ENCODE measurements at places on chromosomes 7 and 10. TPM values are rescaled to one million over a fixed set of nuclear protein-coding genes. Genes with fewer than 3 reads are reported as not detected.

Gene AQP1
- 291 TPM for total RNA-seq

Gene DPP6
- 1.8 TPM for total RNA-seq

Gene TPST1
- 35.7 TPM for total RNA-seq

DNA sequence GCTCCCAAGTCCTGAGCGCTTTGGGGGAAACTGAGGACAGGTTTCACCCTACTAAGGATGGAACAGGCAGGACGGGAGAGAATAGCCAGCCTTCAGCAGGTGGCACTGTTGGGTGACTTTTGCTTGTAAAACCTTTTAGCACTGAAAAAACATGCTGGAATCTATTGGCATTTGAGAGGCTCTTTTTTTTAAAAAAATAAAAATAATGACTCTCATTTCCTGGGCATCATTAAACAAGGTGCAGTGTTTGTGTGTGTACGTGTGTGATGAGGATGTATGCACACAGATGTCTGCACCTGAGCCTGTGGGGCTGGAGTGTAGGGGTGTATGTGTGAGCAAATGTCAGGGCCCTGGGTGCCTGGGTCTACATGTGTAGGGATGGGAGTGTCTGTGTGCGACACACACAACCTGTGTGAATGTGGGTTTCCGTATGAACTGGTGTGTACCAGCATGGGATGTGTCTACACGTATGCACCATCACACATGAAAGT lies 177.9 kb downstream of the RPS24 start:
- peak; percentile 58 for DNase-seq
- no peaks in the 10 kb centered on the region for H3K36me3 ChIP-seq
- H3K27ac ChIP-seq = no peak overlapping the region
- peaks cover 8% of the 10 kb centered on the region for H3K4me1 ChIP-seq

DNA sequence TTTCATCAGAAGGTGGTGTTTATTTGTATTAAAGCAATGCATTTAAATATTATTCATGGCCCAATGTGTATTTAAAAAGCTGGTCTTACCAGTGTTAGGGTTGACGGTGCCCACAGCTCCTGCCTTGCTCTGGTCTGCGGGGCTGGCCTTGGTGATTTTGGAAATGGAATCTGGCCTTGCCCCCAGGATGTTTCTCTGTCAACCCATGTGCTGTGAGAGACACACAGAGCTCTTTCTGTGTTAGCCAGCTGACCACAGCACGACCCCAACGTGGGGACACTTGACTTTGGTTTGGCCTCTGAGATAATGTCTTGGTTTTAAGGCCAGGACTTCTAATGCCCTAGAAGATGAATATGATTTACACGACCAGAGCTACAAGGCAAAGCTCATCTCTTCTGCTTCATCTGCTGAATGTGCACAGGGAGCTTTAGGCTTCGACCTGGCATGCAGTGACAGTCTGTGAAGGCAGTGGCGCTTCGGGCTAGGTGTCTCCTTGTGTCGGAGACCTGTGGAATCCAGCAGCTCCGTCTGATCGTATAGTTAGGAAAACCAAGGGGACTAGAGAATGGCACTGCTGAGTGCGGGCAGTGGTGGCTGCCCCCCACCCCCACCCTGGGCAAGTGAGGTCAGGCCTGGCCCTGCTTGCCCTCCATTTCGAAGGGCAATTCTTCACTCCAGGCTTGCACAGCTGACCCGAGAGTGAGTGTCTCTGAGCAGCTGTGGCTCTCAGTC lies 246.1 kb downstream of the EBF3 start:
- H3K4me3 ChIP-seq = no peak overlapping the region
- no peaks in the 10 kb centered on the region for H3K27me3 ChIP-seq
- H3K27ac ChIP-seq = no peak overlapping the region
- no peak for DNase-seq
- no peaks in the 10 kb centered on the region for H3K36me3 ChIP-seq

GRCh38 chr10:44392420-44392819 lies 7.5 kb upstream of the CXCL12 start:
- no peak for DNase-seq
- no peaks in the 10 kb centered on the region for H3K36me3 ChIP-seq
- H3K4me1 ChIP-seq = no peaks in the 10 kb centered on the region
- H3K4me3 ChIP-seq = no peak overlapping the region
- H3K27ac ChIP-seq = no peak overlapping the region
- no peaks in the 10 kb centered on the region for H3K27me3 ChIP-seq

- H3K4me1 ChIP-seq = no peaks in the 10 kb centered on the region
- H3K27me3 ChIP-seq = peaks cover 2% of the 10 kb centered on the region
- no peak overlapping the region for H3K4me3 ChIP-seq
- DNase-seq = no peak
- no peak overlapping the region for H3K27ac ChIP-seq
Observed at GRCh38 chr7:6533893-6534495, 17.3 kb downstream of the GRID2IP start.

GRCh38 chr7:20988340-20988739 lies 201.7 kb upstream of the SP8 start:
- H3K4me1 ChIP-seq = no peaks in the 10 kb centered on the region
- no peaks in the 10 kb centered on the region for H3K27me3 ChIP-seq
- H3K36me3 ChIP-seq = no peaks in the 10 kb centered on the region

GRCh38 chr10:6008497-6009142 lies 31.3 kb upstream of the IL15RA start:
- no peak for DNase-seq
- H3K27ac ChIP-seq = no peak overlapping the region
- no peaks in the 10 kb centered on the region for H3K36me3 ChIP-seq
- H3K4me1 ChIP-seq = no peaks in the 10 kb centered on the region
- H3K27me3 ChIP-seq = no peaks in the 10 kb centered on the region
- no peak overlapping the region for H3K4me3 ChIP-seq

- no peaks in the 10 kb centered on the region for H3K36me3 ChIP-seq
- no peaks in the 10 kb centered on the region for H3K27me3 ChIP-seq
- no peak overlapping the region for H3K4me3 ChIP-seq
- H3K27ac ChIP-seq = no peak overlapping the region
- no peak for DNase-seq
Observed at GRCh38 chr7:94432281-94432670, 37.6 kb downstream of the COL1A2 start.

- no peak for DNase-seq
- no peaks in the 10 kb centered on the region for H3K27me3 ChIP-seq
Observed at GRCh38 chr7:74405899-74406512, 47.7 kb upstream of the GTF2IRD1 start.

Measured in kidney (tissue), 22 donors.